ENCODE measurements at places on chromosomes 3 and 15.
A peak's percentile ranks its signal among the peaks of the same experiment; 100 is the strongest.

- peak; percentile 1 for DNase-seq
Measured at GRCh38 chr15:67548236-67548852, 5.8 kb downstream of the MAP2K5 start.

DNA sequence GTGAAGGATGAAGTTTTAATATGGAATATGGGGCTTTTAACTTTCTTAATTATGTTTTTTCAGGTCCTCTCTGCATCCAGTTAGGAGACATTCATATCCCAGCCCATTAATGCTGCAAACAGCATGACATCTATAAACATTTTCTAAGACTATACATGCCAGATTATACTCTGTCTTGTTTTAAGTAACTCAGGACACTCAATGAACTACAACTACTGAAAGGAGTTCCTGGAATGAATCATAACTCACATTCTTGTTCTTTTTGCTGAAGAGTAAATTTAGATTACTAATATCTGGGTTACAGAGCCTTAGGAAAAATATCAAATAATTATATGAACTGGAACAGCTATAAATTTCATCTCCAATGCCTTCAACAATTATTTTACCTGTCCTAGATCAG is 167.4 kb downstream of the STAG1 start:
- no peak for DNase-seq

GRCh38 chr3:150384296-150385212 is 23.5 kb upstream of the TSC22D2 start:
- DNase-seq, result peak; percentile 47

GRCh38 chr3:180693656-180694055 is 14.4 kb upstream of the CCDC39 start:
- no peak for DNase-seq

DNA sequence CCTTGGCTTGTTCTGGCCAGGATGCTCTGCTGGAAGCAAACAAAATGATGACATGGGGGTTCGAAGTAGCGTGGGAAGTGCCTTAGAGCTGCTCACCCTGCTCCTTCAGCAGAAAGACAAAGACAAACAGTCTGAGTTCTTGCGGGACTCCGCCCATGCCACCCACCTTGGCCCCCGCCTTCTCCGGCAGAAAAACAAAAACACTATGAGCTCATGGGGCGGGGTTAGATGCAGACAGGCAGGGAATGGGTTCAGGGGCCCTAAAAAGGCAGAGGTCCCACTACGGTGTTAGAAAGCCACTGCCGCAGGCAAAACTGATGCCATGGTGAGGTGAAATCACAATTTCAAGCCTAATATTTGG is 9.7 kb upstream of the NCKIPSD start:
- DNase-seq, result no peak

- DNase-seq, result no peak
Measured at GRCh38 chr15:95429345-95429744, 901.2 kb upstream of the NR2F2 start.

DNA sequence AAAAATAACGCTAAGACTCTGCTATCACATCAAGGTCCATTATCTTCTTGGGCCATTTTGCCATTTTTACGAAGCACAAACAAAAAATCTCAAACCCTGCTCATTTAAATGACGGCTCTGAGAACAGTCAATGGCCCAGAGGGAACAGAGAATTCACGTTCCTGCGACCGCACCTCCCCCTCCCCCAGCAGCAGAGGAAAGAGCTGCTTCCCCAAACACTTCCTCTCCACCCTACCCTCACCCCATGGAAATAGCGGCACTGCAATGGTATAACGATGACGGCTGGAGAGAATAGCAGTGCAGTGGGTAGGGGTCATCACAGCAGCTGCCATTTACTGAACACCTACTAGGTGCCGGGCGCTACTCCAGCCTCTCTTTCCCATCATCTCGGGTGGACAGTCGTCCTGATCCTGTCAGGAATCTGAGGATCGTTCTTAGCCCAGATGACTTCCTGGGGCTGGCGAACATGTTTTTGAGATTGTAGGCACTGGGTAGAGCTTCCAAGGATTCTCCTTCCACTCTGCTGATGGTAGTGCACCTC is 113.3 kb downstream of the IQSEC1 start:
- DNase-seq, result no peak

- no peak for DNase-seq
Measured at GRCh38 chr3:81916890-81917289, 155.4 kb upstream of the GBE1 start.

GRCh38 chr3:56422316-56422715 is 46.0 kb downstream of the ERC2 start:
- no peak for DNase-seq

- DNase-seq, result no peak
Measured at GRCh38 chr3:56154297-56154696, 314.0 kb downstream of the ERC2 start.

- DNase-seq, result no peak
Measured at GRCh38 chr15:60620708-60621107, 141.8 kb upstream of the ICE2 start.
